ENCODE measurements at places on chromosomes 4 and X.

GRCh38 chr4:152032722-152033131 is 271.9 kb upstream of the GATB start:
- DNase-seq = peak; percentile 71

- no peak for DNase-seq
Observed at GRCh38 chrX:106901781-106902219, 1.3 kb downstream of the RIPPLY1 start.

- no peak for DNase-seq
Observed at GRCh38 chr4:128457726-128458125, 170.1 kb upstream of the PGRMC2 start.

GRCh38 chr4:117376692-117377091 is 291.3 kb upstream of the TRAM1L1 start:
- DNase-seq = no peak

GRCh38 chrX:73266766-73267165 is 52.1 kb upstream of the NAP1L2 start:
- no peak for DNase-seq

GRCh38 chr4:74085669-74086068 is 13.3 kb downstream of the CXCL2 start:
- no peak for DNase-seq

- peak; percentile 14 for DNase-seq
Observed at GRCh38 chrX:31227250-31227649, 155.4 kb upstream of the FTHL17 start.

GRCh38 chr4:91488946-91489345 is 814.8 kb upstream of the GRID2 start:
- no peak for DNase-seq

- DNase-seq = no peak
Observed at GRCh38 chr4:182276210-182277109, 33.3 kb downstream of the TENM3 start.

GRCh38 chrX:22748093-22748999 is 251.4 kb upstream of the DDX53 start:
- peak; percentile 53 for DNase-seq

DNA sequence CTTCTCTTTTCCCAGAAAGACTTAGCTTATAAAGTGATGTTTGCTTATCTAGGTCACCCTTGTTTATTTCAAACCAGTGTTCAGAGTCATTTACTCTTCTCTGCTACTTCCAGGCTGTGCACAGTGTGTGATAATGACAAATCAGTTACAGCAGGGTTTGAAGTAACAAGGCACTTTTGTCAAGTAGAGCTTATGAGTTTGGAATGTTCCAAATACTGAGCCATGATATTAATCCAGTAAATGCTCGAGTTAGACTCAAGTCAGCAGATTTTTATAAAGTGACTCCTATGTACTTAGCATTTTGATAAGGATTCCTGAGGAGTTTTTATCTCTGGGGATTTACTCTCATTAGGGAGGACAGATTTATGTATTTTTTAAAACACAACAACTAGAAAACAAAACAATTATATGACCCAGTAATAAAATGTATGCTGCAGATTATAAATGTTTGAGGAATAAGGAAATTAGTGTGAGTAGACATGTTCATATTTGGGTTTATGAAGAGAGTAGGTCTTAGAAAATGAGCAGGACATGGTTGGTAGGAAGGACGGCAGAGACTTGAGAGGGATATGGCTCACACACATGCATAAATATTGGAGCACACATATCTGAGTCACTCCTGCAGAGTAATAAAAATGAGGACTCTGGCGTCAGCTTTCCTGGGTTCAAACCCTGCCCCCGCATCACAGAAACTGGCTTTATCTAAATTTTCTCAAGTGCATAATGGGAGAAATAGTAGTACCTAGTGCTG is 271.2 kb downstream of the FBXO8 start:
- DNase-seq = no peak

DNA sequence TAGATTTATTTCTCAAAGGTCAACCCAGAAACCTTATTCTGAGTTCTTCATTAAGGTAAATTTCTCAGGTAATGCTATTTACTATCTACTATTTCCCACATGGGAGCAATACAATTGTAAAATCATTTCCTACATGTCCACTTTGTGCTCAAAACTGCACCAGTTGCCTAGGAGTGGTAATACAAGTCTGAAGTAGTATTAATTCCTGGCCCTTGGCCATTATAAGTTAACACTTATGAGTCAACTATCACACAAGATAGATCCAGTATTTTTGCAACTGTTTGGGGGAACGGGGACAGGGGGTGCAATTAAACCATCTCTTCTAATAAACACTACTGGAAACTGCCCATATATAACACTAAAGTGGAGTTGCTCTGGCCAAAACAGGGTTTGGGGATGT is 48.9 kb downstream of the ACSL4 start:
- no peak for DNase-seq

DNA sequence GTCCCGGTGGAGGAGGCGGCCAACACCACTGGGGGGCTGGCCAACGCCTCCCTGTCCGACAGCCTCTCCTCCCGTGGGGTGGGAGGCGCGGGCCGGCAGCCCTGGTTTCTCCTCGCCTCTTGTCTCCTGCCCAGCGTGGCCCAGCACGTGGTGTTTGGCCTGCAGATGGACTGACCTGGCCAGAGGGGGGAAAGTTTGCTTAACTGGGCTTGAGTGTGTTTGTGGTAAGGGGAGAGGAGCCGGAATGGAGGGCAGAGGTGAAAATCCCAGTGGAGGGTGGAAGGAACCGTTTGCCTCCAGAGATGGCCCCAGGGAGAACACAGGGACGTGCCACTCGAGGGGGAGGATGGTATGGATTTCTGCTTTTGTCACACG is 27.6 kb downstream of the NYX start:
- DNase-seq = no peak

GRCh38 chr4:109816082-109816442 is 500 bp downstream of the GAR1 start:
- DNase-seq = peak; percentile 22

GRCh38 chr4:87391576-87392054 is 627 bp upstream of the HSD17B11 start:
- DNase-seq = no peak
